ENCODE measurements at places on chromosomes 12 and 14. TPM values are rescaled to one million over a fixed set of nuclear protein-coding genes. Genes with fewer than 3 reads are reported as not detected.

- H3K27ac ChIP-seq, result peak overlapping the region; percentile 79
- H3K4me3 ChIP-seq, result no peak overlapping the region
- H3K36me3 ChIP-seq, result no peaks in the 10 kb centered on the region
- peaks cover 13% of the 10 kb centered on the region for H3K4me1 ChIP-seq
These were observed 14.4 kb downstream of the EML1 start for GRCh38 chr14:99807413-99808153.

- H3K4me1 ChIP-seq, result no peaks in the 10 kb centered on the region
- DNase-seq, result no peak
- H3K36me3 ChIP-seq, result no peaks in the 10 kb centered on the region
- no peak overlapping the region for H3K27ac ChIP-seq
- no peak overlapping the region for H3K4me3 ChIP-seq
- no peaks in the 10 kb centered on the region for H3K27me3 ChIP-seq
These were observed 165.5 kb downstream of the PTPN11 start for GRCh38 chr12:112584266-112584722.

- H3K27me3 ChIP-seq, result no peaks in the 10 kb centered on the region
- H3K4me3 ChIP-seq, result no peak overlapping the region
- no peaks in the 10 kb centered on the region for H3K36me3 ChIP-seq
- H3K4me1 ChIP-seq, result no peaks in the 10 kb centered on the region
These were observed 196.4 kb downstream of the RGS6 start for GRCh38 chr14:72128629-72129028.

- H3K36me3 ChIP-seq, result no peaks in the 10 kb centered on the region
- no peak for DNase-seq
- no peak overlapping the region for H3K27ac ChIP-seq
These were observed 1.0 kb downstream of the RTL1 start for GRCh38 chr14:100902295-100903133.

GRCh38 chr14:71526388-71526787, 405.8 kb upstream of the RGS6 start:
- no peak overlapping the region for H3K4me3 ChIP-seq
- no peak for DNase-seq

DNA sequence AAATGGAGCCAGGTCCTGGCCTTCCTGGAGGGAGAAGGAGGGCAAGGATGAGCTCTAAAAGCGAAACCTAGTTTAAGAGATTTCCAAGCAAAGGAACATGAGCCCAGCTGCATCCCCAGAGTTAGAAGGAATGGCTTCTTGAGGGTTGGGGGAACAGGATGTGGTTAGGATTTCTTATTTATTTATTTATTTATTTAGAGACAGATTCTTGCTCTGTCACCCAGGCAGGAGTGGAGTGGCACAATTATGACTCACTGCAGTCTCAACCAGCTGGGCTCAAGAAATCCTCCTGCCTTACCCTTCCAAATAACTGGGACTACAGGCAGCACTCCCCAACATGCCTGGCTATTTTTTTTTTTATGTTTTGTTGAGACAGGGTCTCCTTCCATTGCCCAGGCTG, 25.3 kb upstream of the TMEM106C start:
- no peaks in the 10 kb centered on the region for H3K27me3 ChIP-seq
- H3K36me3 ChIP-seq, result no peaks in the 10 kb centered on the region
- DNase-seq, result no peak
- no peaks in the 10 kb centered on the region for H3K4me1 ChIP-seq
- H3K27ac ChIP-seq, result no peak overlapping the region

SLC17A8 gene
- total RNA-seq, result not detected

HCAR2 gene
- total RNA-seq, result not detected

DGKA gene
- total RNA-seq, result 61.4 TPM

Measured in uterus (tissue), 4 donors.